ENCODE measurements at places on chromosomes 13 and 19. TPM values are rescaled to one million over a fixed set of nuclear protein-coding genes. Genes with fewer than 3 reads are reported as not detected.

The BRME1 gene
- 2.0 TPM for total RNA-seq

The CGB5 gene
- total RNA-seq = not detected

The ZNF610 gene
- total RNA-seq = 2.5 TPM

The GPC6 gene
- total RNA-seq = 8.4 TPM

The KIR3DL2 gene
- 0.35 TPM for total RNA-seq

The SIGLEC5 gene
- 0.90 TPM for total RNA-seq

The GRK1 gene
- 0.09 TPM for total RNA-seq

The PPFIA3 gene
- 10.7 TPM for total RNA-seq

The TLE6 gene
- 6.7 TPM for total RNA-seq

The NLRP11 gene
- not detected for total RNA-seq
